ENCODE measurements at places on chromosomes 4 and X.

- no peak for DNase-seq
Measured at GRCh38 chr4:129346734-129347133, 250.8 kb downstream of the C4orf33 start.

- peak; percentile 22 for DNase-seq
Measured at GRCh38 chr4:83644677-83645659, 109.1 kb downstream of the GPAT3 start.

- DNase-seq, result no peak
Measured at GRCh38 chr4:21134994-21135393, 434.7 kb downstream of the PACRGL start.

DNA sequence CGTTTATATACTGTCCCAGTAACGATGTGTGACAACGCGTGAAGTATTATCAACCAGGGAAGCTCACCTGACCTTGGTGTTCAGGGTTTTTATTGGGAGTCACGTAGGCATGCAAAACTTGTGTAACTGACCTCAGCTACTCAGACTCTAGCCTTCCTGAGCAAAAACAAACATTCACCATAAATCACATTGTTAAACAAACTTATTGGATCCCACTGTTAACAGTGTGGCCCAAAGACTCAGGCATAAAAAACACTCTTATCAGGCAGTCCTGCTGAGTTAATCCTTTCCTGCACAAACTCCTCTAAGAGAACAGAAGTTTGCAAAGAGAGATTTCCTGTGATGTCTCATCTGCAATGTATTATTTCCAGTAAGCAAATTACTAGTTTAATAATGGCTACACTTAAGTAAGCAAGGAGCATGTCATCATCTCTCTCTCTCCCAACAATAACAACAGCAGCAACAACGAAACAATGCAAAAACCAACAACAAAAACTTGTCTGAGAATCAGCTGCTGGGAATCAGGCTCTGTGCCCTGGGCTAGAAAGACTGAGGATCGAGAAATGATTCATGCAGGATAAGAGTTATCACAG lies 12.0 kb downstream of the GAGE1 start:
- no peak for DNase-seq

GRCh38 chr4:95263960-95264359 lies 284.8 kb downstream of the UNC5C start:
- no peak for DNase-seq

DNA sequence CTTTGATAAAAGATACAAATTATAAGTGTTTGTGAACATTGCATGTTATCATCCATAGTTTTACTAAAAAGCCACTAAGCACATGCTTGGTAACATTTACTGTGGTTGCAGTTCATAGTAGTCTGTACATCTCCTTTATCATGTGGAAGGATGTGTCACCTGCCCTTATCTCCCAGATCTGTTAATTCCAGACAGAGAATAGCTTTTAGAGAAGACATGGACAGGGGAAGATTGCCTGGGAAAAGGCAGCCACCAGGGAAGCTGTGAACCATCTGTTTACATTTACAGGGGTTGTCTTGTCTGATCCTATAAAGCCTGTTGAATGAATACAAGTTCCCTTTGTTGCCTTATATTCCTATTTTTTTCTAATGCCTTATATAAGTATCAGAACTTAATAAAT lies 396.0 kb downstream of the FAT4 start:
- no peak for DNase-seq

- no peak for DNase-seq
Measured at GRCh38 chr4:47930971-47931804, 16.8 kb upstream of the NFXL1 start.

- no peak for DNase-seq
Measured at GRCh38 chr4:189177130-189177529, 763.5 kb upstream of the FRG1 start.

DNA sequence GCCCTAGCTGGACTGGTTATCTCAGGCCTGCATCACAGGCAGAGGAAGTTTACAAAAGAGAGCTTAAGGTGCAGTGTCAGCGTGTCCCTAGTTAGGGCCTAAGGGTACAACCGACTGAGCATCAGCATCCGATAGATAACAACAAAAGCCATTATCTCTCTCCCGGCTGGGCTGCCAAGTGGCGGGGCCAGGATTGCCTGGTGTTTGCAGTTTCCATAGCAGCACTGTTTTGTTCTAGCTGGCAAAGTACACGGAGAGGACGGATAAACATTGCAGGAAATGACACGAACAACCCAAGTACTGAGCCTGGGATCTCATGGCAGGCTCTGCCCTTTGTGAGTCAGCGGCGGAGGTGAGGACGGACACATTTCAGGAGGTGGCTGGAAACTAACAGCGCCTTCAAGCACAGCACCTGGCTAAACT lies 104.7 kb upstream of the NOCT start:
- DNase-seq, result no peak

- DNase-seq, result no peak
Measured at GRCh38 chr4:40918330-40918729, 168.6 kb downstream of the NSUN7 start.

Data from activated T-helper 1 cell treated with anti-CD3 and anti-CD28 coated beads, Interleukin-12 subunit alpha, Interleukin-12 subunit beta, Interleukin-2, Interleukin-4 antibody, amounts not matched to agents 30 ng/mL and 10 ng/mL and 1 ng/mL, durations not matched to agents 14 hours and 24 hours and 36 hours (primary cell).